ENCODE measurements at places on chromosomes 1 and 21.

- peak; percentile 27 for DNase-seq
Observed at GRCh38 chr21:34074283-34075090, 1.1 kb downstream of the MRPS6 start.

DNA sequence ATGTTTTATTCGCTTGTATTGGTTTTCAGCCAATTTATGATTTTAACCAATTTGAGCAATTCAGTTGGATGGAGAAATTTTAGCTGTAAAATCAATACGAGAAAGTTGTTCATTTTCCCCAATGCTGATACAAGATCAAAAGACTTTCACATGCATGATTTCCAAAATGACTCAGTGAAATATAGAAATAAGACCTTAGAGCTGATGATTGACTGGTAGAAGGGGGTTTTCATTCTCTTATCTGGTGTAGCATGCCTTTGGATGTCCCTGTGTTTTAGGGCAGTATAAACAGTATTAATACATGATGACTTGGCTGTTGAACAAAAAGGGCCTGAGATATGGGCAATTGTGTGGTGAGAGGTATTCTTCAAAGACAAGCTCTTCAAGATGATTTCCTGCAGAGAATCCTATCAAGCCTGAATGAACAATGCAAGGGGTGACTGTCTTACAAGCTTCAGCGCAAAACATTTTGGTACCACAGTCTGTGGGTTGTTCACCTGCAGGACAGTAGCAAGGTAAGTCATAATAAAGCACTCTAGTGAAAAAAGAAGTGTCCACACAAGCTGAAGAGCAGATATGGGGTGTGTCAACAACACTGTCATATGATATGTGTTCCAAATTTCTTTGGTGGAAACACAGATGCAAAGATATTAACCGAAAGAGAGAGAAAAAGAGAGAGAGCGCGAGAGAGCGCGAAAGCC is 156.2 kb downstream of the TNFSF18 start:
- DNase-seq: no peak

DNA sequence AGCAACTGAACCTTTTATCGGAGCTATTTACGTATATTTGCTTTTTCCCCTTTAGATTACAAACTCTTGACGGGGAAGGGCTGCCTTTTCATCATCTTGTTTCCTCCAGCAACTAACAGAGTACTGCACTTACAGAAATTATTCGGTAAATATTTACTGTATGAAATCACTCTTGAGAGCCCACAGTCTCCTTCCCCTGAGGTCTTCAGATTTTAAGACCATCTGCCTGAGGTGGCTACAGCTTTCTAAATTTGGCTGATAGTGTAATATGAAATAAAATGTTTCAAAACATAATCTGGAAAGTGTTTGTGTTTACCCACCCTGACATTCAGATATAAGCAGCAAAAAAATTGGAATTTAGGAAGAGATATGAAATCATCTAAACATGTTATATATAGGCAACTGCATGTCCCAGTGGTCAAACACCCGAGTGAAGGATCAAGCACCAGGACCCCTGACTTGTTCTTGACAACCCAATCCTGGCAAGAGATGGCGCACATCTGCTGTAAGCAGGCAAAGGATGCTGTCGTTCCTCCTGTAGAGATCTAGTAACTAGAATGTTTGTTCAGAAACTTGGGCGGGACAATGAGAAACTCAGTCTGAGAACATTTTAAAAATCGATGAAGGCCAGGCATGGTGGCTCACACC is 60.9 kb downstream of the SIPA1L2 start:
- DNase-seq: no peak

- peak; percentile 54 for DNase-seq
Observed at GRCh38 chr1:23591460-23592208, 32.3 kb upstream of the ID3 start.

- DNase-seq: no peak
Observed at GRCh38 chr1:1069711-1070676, 4.1 kb downstream of the RNF223 start.

DNA sequence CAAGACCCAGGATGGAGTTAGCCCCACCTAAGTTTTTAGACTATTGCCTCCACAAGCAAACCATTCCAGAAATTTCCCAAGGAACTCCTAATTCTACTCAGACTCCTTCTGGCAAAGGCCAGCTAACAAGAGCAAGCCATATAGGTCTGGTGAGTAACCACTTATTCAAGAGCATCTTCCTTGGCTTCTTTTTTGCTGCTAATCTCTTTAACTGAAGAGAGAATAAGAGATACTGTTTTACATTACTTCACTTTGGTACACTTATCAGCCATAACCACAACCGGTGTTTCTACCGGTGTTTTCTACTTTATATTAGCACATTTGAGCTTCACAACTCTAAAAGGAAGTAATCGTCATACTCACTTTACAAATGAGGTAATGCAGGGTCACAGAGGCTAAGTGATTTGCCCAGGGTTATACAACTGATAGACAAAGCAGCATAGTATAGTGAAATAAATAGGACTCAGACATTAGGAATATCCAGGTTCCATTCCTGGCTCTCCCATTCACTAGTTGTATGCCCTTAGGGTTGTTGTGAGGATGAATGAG is 1.7 kb upstream of the EPS15 start:
- no peak for DNase-seq

- DNase-seq: no peak
Observed at GRCh38 chr1:67327864-67328466, 20.3 kb downstream of the IL12RB2 start.

- DNase-seq: no peak
Observed at GRCh38 chr1:172276120-172276818, 144.2 kb upstream of the C1orf105 start.

GRCh38 chr1:181809991-181810545 is 251.4 kb downstream of the ZNF648 start:
- DNase-seq: no peak

- no peak for DNase-seq
Observed at GRCh38 chr1:67897270-67897949, 64.1 kb upstream of the GNG12 start.

- no peak for DNase-seq
Observed at GRCh38 chr1:208787219-208787618, 543.0 kb upstream of the PLXNA2 start.

DNA sequence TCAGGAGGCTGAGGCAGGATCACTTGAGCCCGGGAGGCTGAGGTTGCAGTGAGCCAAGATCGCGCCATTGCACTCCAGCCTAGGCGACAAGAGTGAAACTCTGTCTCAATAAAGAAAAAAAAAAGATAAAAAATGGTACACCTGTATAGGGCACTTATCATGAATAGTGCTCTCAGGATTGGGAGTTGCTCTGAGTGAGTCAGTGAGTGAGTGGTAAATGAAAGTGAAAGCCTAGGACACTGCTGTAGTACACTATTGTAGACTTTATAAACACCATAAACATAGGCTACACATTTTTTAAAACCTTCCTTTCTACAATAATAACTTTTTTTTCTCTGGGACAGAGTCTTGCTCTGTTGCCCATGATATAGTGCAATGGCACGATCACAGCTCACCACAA is 16.8 kb downstream of the PHTF1 start:
- DNase-seq: no peak

- DNase-seq: no peak
Observed at GRCh38 chr1:242011894-242012660, 13.2 kb upstream of the MAP1LC3C start.

DNA sequence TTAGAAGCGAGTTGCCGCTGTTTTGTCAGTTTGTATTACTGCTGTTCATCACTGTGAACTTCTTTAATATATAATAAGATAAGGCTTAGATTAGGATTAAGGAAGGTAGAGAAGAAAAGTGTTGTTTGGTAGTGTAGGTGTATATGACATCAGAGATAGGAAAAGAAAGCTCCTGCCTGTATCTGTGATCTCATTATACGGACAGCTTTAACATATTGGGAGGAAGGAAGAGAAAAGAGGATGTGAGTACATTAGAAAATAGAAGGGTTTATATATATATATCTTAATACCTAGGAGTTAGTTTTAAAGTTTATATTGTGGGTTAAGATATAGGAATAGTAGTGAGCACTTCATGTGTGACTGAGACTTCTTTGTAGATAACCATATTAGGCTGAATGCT is 71.0 kb downstream of the RALGPS2 start:
- no peak for DNase-seq

GRCh38 chr21:41024746-41025254 is 143.2 kb upstream of the BACE2 start:
- no peak for DNase-seq

DNA sequence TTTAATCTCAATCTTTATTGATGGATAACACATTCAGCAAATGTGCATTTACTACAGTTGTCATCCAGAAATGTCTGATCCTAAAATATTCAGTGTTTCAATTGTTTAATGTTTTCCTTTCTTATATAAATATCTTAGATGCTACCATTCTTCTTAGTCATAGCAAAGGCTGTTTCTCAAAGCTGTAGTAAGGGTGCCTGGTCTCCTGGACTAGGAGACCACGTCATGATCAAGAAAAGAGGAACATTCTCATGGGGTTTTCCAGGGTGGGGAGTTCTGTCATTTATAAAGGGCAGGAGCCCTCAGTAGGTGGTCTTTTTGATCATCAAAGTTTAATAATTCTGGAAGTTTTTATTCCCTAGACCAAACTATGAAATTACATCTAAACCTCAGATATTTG is 292.8 kb downstream of the HMCN1 start:
- DNase-seq: no peak

DNA sequence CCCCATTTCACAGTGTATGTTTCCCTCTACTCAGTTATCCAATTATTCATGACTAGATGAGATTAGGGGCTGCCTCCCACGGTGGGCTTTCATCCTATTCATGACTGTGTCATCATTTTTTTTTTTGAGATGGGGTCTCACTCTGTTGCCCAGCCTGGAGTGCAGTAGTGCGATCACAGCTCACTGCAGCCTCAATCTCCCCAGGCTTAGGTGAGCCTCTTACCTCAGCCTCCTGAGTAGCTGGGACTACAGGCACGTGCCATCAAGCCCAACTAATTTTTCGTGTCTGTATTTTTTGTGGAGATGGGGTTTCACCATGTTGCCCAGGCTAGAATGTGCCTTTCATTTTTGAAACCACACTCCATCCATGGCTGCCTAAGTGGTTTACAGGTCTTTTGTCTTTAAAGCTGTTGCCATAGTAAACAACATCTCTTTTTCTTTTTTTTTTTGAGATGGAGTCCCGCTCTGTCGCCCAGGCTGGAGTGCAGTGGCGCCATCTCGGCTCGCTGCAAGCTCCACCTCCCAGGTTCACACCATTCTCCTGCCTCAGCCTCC is 60.0 kb downstream of the PIK3CD start:
- DNase-seq: no peak

DNA sequence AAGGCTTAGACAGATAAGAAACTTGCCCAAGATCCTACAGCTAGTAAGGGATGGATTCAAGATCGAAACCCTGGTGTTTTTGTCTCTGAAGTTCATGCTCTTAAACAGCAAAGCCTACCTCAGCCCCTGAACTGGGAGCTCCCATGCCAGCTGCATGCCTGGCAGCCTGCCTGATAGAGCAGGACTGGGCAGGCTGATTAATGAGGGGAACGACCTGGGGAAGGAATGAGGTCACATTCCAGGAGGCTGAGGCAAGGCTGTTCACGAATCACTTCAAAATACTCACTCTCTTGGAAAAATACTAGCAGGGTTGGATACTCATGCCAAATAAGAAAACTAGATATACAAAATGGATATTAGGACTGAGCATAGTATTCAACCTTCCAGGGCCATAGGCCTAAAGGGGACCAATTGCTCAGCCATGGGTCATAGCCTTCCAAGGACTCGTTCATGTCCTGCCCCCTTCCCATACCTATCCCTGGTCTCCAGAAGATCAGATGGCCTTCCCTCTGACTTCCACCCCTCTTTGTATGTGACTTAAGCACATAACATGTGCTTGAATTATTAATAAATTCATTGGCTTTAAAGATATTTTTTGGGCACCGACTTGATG is 15.6 kb upstream of the TACSTD2 start:
- DNase-seq: no peak

DNA sequence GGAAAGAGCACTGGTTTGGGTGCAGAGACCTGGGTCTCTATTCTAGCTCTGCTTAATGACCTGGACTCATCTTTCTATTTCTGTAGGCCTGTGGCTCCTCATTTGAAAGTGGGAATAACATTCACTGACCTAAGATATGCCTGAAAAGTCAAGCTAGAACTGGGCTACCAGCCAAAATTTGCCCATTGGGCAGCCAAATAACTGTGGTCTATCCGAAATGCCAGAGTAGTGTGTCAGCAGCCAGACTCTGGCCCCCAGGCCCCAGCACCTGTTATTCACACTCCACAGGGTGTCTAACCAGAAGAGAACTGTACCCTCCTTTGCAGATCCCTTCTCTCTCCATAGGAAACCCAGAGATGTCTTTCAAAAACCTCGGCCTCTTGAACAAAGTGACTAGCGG is 12.6 kb downstream of the DAB1 start:
- DNase-seq: no peak

DNA sequence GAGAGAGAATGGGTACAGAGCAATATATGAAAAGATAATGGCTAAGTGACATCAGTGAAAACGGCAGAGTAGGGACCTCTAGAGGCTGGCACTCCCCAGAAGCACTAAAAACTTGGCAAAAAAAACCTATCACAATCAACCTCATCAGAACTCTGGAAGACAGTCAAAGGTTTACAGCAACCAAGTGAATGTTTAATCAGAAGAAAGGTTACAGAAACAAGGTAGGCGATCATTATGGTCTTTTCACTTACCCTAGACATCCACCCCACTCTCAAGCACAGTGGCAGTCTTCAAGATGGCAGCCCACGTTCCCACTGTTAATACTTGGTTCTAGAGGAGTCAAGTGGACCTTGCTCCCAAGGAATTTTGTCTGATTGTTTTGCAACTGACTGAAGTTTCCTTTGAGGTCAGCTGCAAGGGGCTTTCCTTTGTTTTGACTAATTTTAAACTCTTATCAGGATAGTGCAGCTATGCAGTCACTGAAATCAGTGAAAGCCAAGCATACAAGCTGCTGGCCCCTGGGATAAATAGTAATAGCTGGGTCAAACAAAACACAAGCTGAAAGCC is 7.2 kb downstream of the KIFAP3 start:
- no peak for DNase-seq

DNA sequence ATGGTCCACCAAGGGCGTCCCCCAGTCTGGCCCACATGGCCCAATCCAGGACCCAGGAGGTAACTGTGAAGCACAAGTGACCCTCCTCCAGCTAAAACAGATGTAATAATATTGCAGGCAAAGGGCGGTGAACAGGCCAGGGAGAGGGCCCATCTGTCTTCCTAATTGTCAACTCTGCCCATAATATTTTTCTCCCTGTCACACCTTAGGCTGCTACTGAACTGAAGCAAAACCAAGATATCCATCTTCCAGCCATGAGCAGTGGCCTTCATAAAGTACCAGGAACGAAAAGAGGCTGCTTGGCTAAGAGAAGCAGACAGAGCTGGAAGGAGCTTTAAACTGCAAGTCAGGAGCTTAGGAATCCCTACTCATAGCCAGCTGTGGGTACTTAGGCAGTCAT is 3.1 kb downstream of the KANK4 start:
- no peak for DNase-seq

DNA sequence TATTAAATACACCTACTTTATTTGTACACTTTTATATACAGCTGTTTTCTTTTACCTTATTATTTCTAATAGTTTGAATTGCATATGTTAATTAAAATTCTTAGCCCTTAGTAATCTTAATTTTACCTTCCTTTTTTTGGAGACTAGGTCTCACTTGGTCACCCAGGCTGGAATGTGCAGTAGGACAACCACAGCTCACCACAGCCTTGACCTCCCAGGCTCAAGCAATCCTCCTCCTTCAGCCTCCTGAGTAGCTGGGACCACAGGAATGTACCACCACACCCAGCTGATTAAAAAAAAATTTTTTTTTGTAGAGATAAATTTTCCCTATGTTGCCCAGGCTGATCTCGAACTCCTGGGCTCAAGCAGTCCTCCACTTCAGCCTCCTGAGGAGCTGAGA is 15.0 kb upstream of the SDC3 start:
- no peak for DNase-seq
